ENCODE measurements at places on chromosomes 5 and 9.
A peak's percentile ranks its signal among the peaks of the same experiment; 100 is the strongest.

DNA sequence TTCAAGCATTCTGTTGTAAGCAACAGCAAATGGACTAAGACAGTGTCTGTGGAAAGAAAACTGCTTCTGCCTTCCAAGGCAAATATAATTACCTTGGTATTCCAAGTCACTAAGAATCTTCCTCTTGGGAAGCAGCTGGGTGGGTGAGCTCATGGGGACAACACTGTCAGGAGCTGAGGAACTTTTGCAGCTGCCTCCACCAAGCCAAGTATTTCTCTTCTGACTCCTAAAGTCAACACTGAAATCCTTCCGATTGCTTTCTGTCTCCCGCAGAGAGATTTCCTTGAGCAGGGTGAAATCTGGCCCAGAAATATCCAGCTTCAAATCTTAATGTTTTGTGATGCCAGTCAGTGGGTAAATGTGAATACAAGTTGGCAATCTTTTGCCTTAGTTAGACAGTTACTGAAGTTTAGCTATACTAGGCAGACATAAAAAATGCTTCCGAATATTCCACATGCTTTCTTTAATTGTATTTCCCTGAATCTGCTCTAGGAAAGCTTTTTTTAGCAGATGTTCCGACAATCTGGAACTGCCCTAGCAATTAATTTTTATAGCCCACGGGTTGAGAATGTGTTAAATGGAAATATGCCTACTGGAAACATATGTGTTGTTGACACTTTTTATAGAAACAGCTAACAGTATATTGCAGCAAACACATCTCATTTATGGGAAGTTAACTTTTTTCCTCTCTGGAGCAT, 369.9 kb upstream of the DAB2 start:
- DNase-seq, result no peak

DNA sequence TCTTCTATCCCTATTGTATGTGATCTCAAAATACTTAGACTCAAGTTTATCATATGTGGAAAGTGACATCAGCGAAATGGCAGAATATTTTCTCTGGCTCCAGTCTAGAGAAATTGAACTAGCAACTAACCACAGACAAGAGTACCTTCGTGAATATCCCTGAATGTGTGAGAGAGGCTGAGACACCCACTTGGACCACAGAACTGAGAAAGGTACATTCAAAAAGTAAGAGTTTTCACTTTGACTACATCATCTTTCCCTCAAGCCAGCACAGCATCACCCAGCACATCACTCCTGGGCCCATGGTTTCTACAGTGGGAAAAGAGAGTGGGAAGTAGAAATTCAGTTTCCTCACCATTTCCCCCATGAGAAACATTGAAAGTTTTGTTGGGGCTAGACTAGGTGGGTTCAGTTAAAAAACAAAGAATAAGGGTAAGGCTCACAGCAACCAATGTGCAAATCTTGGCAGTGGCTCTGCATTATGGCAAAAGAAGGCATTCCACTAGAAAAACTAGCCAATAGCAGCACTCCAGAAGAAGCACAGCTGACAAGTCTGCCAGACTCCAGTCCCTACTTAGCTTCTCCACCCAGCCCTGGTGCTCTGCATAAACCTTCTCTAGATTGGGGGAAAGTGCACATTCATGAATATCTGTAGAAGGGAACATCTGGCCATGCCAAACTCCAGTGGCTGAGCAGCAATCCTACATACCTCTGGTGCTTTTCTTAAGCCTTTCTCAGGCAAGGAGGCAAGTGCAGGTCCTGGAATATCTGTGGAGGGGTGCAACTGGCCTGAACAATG, 225.6 kb upstream of the VLDLR start:
- DNase-seq, result no peak

GRCh38 chr9:136991993-136992818, at the start of gene PAXX:
Gene PAXX, plus strand, starts transcription at chr9:136992422. Its CDS starts 22 bp downstream, at chr9:136992444.
- no peak for DNase-seq

GRCh38 chr5:146699138-146699537, 179.4 kb downstream of the PPP2R2B start:
- DNase-seq, result no peak

DNA sequence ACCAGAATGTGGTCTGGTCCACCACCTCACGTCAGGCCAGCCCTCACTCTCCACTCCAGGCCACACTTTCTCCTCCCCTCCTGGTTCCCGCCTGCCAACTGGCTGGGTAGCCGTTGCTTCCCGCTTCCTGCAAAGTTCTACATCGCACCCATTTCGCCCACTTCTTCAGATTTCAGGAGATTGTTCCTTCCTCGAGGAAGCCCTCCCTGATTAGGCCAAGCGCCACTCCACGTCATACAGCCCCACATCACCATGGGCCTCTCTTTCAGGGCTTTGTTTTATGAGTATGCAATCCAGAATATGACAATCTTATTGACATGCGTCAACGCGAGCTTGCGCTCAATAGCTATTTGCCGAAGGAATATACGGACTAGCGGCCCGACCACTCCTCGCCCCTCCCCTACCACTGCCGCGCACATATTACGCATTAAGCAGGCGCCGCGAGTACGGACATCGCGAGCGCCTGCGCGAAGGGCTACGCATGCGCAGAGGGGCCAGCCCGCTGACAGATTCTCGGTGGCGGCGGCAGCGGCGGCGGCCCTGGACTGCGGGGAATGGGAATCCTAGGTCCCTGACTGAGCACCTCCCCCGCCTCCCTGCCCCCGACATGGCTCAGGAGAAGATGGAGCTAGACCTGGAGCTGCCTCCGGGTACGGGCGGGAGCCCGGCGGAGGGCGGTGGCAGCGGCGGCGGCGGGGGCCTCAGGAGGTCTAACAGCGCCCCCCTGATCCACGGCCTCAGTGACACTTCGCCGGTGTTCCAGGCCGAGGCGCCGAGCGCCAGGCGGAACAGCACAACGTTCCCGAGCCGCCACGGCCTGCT, 74.7 kb downstream of the PIP5K1B start:
- peak; percentile 23 for DNase-seq

GRCh38 chr9:11356067-11356466, 743.3 kb upstream of the PTPRD start:
- no peak for DNase-seq

DNA sequence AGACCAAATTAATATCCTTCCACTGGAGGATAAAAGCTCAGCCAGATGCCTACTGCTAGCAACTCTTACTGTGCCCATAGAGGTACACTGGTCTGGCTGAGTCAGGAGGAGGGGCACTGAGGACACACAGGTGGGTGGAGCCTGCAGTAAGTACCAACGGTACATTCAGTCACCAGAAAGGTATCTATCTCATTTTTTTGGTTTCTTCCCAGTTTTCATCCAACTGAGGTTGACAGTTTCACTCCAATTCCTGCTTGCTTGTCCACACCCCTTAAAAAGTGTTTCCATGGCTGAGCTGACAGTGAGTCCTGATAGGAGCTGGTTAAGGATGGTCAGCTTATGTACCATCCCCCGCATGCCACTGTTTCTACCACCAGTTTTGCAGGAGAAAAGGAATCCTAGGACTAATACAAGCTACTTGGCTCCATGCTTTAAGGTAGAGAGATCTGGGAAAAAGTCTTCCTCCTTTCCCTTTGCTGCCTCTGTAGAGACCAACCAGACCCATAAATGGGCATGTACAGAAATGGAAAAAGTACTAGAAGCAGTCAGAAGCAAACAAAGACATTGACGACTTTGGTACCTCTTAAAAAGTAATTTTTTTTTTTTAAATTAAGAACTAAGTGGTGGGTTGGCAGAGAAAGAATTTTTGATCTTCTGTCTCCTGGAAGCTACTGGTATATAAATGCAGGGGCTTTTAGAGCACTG, 3.2 kb downstream of the ELL2 start:
- DNase-seq, result no peak

DNA sequence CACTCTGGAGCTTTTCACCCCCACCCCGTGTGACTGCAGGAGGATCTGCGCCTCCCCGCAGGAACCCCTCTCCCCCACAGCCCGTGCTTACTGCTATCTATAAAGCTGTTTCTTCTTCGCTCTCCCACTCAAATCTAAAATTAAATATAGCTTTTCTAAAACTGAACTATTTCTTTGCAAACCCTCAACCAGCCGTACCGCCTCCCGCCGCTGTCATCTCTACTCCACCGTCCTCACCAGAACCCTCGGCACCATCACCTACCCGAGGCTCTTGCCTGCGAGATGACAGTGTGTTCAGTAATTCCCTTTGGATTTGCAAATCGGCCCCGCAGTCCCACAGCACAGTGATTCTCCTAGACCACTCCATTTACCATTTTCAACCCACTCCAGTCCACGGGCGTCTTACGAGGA, 13.6 kb downstream of the LPCAT1 start:
- no peak for DNase-seq

DNA sequence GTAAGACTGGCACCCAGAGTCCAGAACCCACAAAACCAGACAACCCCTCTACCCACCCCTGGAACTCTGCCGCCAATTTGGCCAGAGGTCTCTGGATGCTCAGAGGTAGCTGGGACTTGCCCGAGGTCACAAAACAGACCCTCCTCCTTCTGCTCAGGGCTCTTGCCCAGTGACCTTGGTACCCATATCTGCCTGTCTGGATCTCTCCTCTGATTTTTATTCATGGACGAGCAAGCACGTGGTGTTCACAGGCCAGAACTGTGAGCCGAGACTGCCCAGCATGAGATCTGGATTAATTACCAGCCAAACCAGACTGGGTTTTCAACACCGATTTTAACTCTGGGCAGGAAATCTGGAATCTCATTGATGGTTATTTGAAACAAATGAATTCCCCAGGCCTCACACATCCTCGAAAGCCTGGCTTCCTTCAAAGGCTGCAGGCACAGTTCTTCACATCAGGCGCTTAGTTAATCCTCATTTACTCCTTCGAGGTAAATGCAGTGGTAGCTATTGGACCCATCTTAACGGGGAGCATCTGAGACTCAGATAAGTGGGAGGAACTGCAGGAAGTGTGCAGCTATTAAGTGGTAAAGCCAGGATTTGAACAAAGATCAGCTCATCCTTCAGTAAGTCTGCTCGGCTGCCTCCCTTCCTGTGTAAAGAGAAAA, 21.4 kb downstream of the COL27A1 start:
- DNase-seq, result no peak

DNA sequence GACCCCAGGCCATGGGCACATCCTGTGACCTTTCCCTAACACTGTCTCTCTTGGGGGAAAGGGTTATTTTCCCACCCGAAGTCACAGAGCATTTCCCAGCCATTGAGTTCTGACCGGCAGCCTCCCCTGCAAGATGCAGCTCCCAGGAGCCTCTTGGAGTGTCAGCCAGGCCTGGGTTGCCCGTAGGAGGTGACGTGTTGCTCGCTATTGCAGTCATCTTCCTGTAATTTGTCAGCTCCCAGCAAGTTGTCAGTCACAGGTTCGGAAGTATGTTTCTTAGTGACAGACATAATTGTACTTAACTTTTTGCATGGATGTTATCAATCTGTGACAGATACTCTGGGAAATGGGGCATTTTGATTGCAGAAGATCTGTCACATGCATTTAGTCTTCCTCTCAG, 74.5 kb downstream of the MVB12B start:
- no peak for DNase-seq

DNA sequence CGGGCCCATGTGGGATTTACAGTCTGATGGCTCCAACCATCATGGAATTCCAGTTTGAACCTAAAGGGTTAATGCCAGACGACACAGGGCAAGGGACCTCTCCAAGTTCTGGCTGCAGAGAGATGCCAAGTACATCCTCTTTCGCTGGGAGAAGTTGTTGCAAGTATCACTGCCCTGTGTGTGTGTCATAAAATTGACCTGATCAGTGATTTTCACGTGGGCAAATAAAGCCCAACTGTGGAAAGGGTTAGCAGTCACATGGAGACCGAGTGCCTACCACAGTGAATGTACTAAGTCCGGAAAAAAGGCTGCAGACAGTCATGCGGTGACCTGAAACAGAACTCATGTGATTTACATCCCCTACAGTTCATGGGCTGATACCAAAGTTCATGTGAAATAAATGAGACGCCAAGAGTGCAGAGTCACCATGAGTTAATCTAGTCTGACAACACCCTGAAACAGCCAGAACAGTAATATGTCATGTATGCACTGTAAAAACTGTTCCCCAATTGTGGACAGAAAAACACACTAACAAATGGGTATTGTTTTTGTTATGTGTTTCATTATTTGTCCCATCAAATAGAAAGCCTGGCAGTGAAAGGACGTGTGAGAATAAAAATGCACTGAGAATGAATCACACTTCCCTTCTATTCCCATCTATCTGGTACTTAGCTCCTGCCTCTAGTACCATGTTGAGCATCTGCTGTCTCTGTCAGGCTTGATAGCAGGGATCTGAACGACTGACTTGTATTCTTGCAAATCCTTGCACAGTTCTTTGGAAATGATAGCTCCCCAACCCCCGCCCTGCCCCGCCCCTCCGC, 115.7 kb downstream of the SUSD1 start:
- DNase-seq, result no peak

DNA sequence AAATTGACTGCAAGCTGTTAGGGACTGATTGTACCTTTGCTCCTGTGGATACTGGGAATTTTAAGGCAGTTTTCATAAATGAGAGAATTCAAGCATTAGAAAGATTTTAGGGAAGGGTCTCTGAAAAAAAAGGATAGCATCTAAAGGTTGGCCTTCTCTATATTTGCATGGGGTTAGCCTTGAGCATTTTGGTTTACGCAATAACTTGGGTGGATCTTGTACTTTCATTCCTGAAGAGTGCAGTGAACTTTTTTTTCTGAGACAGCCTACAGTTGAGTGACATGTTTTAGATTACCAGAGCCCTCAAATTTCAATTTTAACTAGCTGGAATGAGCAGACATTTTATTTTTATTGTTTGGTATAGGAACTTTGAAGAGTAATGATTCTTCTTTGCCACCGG, 91.6 kb upstream of the NR3C1 start:
- DNase-seq, result no peak

DNA sequence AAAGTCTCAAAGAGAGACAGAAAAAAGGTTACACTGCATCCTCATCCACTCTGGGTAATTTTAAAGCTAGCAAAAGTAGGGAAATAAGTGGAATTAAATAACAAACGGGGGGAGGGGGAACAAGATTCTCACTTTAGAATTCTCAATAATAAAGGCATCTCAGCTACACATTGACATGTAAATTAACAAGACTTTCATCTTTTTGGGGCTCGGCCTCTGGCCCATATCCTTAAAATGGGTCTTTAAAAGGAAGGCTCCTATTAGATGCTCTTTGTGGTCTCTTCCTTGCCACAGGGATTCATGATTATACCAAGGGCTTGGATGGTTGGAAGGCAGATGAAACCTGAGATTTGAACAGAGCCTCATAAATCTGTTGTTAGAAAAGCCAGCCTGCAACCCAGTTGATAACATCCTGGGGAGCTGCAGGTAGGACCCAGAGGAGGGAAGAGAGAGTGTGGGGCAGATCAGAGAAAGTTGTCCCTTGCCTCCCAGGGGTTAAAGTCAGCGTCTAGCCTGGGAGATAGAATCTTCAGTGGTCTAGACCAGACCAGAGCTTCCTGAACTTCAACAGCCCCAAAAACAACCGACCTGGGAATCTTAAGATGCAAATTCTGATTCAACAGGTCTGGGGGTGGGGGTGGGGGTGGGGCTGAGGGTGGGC, 135.9 kb downstream of the GCNT1 start:
- DNase-seq, result no peak

GRCh38 chr9:24820196-24820595, 274.5 kb upstream of the IZUMO3 start:
- no peak for DNase-seq

DNA sequence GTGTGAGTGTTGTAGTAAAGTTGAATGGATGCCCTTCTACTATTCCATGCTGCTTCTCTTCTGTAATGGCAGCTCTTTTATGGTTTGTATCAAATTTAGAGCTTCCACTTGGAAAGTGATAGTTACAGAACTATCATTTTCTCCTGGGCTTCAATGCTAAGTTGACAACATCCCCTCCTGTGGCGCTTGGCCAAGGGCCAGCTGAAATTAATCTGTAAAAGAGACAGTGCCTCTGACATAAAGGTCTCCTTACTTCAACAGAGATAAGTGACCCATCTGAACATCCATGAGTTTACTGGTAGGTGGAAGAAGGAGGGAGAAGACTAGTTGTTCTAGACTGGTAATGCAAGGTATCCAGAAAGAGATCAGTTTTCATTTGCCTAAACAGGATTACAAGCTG, 39.7 kb downstream of the CHSY3 start:
- no peak for DNase-seq
